ENCODE measurements at places on chromosomes 13 and 19.

DNA sequence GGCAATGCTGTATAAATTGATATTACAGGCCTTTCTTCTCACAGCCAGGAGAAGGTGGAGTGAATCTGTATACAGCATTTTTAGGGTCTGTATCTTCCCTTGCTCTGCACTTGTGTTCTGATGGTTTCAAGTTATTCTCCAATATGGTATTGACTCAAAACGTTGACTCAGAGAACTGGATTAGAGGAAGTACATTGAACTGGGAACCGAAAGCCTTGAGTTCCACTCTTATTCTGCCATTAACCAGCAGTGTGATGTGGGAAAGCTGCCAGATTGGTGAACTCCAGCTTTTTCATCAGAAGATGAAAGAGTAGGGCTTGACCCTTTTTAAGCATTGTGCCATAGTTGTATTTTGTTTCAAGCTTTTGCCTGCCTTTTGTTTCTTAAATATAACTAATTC lies 167.7 kb downstream of the SPRY2 start:
- H3K27me3 ChIP-seq = no peaks in the 10 kb centered on the region
- H3K36me3 ChIP-seq = no peaks in the 10 kb centered on the region
- no peak overlapping the region for H3K4me3 ChIP-seq
- no peak for DNase-seq
- H3K4me1 ChIP-seq = no peaks in the 10 kb centered on the region

- H3K4me3 ChIP-seq = no peak overlapping the region
- DNase-seq = peak; percentile 52
- no peaks in the 10 kb centered on the region for H3K27me3 ChIP-seq
- H3K27ac ChIP-seq = peak overlapping the region; percentile 8
- no peaks in the 10 kb centered on the region for H3K36me3 ChIP-seq
- H3K4me1 ChIP-seq = peaks cover 59% of the 10 kb centered on the region
Measured at GRCh38 chr19:2536461-2536860, 60.5 kb downstream of the GADD45B start.

DNA sequence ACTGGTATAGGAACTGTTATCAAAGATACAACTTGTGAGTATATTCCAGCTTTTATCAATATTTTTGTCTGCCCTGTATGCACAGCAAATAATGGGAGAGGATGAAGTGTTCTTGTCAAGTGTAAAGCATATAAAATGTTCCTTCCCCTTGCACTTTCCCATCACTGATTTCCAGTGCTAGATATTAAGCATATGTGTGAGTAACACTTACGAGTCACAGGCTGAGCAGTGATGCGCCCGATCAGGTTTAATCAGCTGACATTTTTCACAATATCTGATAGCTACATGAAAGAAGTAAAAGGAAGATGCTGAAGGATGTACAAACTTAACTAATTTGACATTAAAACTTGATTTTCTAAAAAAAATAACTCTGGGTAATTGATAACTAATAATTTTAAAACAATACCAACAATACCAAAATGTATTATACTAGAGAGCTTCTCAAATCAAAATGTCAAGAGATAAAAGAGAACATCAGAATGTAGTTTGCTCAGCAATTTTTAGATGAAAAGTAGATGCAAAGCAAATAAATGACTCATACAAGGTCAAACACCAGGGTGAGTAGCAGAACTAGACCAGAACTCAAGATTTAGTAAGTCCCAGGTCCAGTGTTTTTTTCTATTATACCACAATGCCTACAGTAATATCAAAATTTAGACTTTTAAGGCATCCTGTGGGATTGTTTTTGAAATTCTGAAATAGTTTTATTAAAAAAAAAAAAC lies 56.4 kb downstream of the ZDHHC20 start:
- H3K4me1 ChIP-seq = peaks cover 15% of the 10 kb centered on the region
- H3K4me3 ChIP-seq = no peak overlapping the region
- no peak for DNase-seq

- peaks cover 6% of the 10 kb centered on the region for H3K4me1 ChIP-seq
- no peak for DNase-seq
- no peaks in the 10 kb centered on the region for H3K27me3 ChIP-seq
- no peak overlapping the region for H3K27ac ChIP-seq
- H3K4me3 ChIP-seq = no peak overlapping the region
- peaks cover 4% of the 10 kb centered on the region for H3K36me3 ChIP-seq
Measured at GRCh38 chr13:95221971-95222732, 79.1 kb downstream of the ABCC4 start.

DNA sequence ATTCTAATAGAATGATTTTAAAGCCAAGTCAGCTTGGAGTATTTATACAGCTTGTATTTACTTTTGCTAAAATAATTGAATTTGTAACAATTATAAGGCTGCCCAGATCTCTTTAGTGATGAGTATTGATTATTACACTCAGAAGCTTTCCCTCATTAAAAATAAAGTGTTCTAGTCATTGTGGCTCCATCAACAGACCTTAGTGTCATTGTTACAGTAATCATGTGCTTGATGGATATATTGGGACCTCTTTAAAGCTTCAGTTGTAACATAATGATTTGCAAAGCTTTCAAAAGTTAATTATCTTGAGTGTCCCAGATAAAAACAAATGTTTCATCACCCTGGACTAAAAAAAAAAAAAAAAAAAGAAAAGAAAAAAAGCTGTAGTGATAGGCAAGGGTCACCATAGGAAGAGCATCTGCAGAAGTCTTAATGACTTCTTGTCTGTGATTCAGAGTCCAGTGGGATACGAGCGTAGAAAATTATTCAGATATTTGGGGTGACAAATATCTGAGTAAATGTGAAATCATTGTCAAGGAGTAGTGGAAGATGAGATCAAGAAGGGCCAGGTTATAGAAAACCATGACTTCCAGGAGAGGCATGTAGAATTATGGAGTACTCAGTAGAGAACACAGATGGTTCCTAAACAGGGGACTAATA lies 369.6 kb downstream of the DCT start:
- H3K36me3 ChIP-seq = peaks cover 5% of the 10 kb centered on the region
- DNase-seq = no peak
- H3K27ac ChIP-seq = no peak overlapping the region
- H3K4me3 ChIP-seq = no peak overlapping the region
- no peaks in the 10 kb centered on the region for H3K27me3 ChIP-seq
- H3K4me1 ChIP-seq = peaks cover 56% of the 10 kb centered on the region

DNA sequence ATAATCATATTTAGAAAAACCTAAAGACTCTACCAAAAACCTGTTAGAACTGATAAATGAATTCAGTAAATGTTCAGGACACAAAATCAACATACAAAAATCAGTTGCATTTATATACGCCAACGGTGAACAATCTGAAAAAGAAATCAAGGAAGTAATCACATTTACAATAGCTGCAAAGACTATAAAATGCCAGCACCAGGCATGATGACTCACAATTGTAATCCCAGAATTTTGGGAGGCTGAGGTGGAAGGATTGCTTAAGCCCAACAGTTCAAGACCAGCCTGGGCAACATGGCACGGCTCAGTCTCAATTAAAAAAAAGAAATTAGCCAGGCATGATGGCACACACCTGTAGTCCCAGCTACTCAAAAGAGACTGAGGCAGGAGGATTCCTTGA lies 7.0 kb downstream of the ZNF562 start:
- H3K4me1 ChIP-seq = peaks cover 8% of the 10 kb centered on the region
- peaks cover 25% of the 10 kb centered on the region for H3K36me3 ChIP-seq
- H3K4me3 ChIP-seq = no peak overlapping the region
- H3K27ac ChIP-seq = no peak overlapping the region
- no peak for DNase-seq

- H3K4me3 ChIP-seq = no peak overlapping the region
- no peaks in the 10 kb centered on the region for H3K36me3 ChIP-seq
- H3K27me3 ChIP-seq = no peaks in the 10 kb centered on the region
Measured at GRCh38 chr13:109869312-109870237, 83.2 kb upstream of the IRS2 start.
